CD4-positive, alpha-beta T cell treated with Interleukin-17A for 1 hour (primary cell): ENCODE measurements at places on chromosomes 4 and X.

- no peak for DNase-seq
These were observed 196.6 kb downstream of the ASB9 start for GRCh38 chrX:15073313-15073712.

- DNase-seq, result no peak
These were observed 284.0 kb downstream of the BCOR start for GRCh38 chrX:39813631-39814277.

GRCh38 chr4:171639540-171639939 lies 173.7 kb upstream of the GALNTL6 start:
- DNase-seq, result no peak

DNA sequence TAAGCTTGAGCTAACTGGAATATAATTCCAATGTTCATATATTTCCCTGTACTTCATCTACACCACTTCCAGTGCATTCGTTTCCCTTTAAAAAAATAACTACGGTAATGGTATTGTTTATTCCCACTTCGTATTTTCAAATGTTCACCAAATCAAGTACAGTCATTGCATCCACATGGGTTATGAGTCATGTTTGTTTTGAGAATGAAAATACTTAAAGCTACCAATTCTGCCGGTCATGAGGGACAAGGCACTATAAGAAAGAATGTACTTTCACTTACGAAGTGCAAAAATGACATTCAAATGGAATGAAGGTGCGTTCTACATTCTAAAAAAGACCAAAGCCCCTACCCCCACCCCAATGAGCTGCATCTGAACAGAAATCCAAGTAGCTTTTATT lies 174.4 kb upstream of the FGF13 start:
- DNase-seq, result no peak

DNA sequence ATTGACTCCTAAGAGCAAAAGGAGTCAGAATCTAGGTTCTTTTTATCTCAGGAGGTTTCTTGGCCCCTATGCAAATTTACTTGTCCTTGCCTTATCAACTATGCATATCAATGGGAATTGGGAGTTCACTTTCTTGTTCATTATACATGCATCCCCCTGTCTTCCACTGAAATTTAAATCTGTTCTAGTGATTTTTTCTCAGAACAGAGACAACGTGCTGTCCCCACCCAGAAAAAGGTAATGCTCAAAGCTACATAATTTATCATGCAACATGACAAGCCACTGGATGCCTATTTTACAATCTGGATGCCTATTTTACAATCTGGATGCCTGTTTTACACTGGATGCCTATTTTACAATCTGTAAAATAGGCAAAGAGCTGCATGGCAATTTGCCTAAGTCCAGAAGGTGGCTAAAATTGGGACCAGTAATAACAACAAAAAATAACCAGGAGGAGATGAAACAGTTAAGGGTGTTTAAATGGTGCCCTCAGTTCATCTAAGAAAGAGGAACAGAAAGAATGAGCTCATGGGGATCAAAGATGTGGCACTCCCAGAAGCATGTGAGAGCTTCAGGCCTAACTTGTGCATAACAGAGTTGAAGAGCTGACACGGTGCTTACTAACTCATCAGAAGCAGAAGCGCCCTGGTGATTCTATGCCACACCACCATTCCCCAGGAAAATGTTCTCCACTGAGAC lies 537.8 kb upstream of the BOD1L1 start:
- DNase-seq, result no peak

GRCh38 chr4:162059656-162060055 lies 104.1 kb downstream of the FSTL5 start:
- DNase-seq, result no peak

DNA sequence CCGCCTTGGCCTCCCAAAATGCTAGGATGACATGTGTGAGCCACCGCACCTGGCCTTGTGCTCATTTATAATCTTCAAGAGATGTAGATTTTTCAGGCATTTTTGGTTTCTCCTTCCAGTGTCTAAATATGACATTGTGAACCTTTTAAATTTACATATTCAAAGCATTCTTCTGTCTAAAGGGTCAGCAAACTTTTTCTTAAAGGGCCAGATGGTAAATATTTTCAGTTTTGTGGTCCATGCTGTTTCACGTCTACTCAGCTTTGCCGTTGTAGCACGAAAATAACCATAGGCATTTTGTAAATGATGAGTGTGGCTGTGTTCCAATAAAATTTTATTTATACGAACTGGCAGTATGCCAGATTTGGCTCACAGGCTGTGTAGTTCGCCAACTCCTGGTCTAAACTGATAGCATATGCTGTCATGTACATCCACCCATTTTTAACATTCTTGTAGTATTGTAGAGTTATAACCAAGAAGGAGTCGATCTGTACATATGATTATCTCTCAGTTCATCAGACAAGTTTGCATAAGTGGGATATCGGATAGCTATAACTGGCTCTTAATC lies 12.7 kb upstream of the GCNA start:
- DNase-seq, result no peak

DNA sequence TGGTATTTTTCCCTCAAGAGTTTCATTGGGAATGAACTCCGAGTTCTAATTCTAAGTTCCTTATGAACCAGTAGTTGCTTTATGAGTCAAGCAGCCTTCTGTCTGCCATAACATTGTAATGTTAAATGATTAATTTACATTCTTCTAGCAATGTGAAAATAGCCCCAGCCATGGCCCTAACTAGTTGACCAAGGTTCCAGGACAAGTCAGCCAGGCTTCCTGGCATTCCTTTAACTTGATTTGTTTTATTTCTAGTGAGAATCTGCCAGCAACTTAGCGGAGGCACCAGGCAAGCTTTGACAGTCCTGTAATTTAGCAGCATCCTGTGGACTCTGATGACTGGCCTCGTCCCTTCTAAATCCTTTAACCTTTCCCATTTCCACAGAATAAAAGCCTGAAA lies 69.0 kb downstream of the GLRA2 start:
- DNase-seq, result no peak

DNA sequence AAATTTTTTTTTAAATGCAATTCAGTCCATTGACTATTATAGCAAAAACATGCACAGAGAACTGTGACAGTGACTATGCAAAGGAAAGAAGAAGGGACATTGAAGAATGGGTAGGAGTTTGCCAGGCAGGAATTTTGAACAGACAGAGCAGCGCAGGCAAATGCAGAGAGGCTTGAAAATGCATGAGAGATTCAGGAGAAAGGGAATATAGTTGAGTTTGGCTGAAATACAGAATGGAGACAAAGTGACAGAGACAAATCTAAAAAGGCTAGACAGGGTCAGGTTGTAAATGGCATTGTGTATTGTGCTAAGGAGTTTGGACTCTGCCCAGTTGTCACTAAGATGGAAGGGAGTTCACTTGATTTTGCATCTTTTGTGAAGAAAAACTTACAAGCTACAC lies 42.4 kb upstream of the IL21 start:
- DNase-seq, result no peak

GRCh38 chrX:12548746-12549145 lies 242.5 kb upstream of the PRPS2 start:
- DNase-seq, result no peak

- no peak for DNase-seq
These were observed 164.6 kb downstream of the MID1IP1 start for GRCh38 chrX:38965888-38966287.

GRCh38 chr4:169103966-169104412 lies 93.9 kb upstream of the CBR4 start:
- no peak for DNase-seq

DNA sequence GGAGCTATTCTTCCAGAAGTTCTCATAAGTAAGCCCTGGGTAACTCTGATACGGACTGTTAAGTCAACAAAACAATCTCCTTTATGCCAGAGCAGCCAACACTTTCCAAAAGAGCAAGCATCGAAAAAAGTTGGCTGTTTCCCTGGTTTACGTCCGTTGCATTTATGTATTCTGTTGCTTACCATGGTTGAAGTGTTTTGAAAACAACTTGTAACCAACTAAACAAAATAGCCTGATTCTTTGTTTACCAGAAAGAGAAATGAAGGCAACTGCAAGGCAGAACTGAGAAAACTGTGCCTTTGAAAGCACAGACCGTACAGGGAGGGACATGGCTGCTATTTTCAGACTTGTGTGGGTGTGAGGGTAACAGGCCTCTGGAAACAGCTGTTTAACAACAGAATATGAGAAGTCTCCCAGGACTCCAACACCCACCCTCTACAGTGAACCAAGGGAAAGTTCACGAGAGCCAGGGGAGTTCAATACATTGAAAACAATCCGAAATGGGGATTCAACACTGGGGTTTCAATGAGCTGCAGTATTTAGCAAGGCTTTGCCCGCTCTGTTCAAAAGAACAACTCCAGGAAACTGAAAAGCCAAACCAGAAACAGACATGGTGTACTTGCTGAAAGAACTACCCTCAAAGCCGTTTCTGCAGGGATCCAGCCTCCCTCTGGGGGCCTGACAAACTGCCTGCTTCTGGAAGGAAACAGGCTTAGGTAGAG lies 95.8 kb upstream of the EGFL6 start:
- peak; percentile 30 for DNase-seq

DNA sequence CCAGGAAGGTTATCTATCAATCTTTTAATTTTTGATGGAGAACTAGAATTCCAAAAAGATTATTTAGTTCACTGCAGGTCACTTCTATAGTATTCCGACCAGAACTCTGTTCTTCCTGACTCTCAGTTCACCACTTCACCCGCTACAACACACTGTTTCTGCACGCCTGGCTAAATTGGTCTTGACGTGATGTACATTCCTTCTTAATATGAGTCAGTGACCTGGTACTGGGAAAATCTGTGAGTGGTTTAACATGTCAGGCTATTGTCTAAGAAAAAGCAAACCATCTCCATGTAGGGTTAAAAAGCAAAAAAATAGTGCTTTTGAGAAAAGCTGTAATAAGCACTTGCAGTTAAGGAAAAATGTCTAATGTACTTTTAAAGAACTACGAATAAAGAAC lies 120.4 kb downstream of the NDST3 start:
- no peak for DNase-seq

- no peak for DNase-seq
These were observed 67.6 kb upstream of the CTSO start for GRCh38 chr4:156021298-156021697.

DNA sequence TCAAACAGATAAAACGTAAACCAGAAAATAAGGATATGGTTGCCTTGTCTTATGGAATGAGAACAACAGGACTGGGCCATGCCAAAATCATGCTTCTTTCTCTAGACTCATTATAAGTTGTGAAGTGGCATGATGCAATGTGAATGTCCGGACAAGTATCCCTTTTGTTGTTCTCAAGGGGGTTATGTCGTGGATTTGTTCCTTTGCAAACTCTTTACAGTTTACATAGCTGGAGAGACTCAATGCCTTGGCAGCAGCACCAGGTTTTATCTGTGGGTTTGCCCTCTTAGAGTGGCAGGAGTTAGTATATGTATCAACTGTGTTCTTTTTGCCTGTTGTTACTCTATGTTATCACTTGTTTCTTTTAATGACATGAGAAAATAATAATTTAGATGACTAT lies 41.4 kb downstream of the SPRY1 start:
- DNase-seq, result no peak

GRCh38 chrX:39766855-39767254 lies 330.9 kb downstream of the BCOR start:
- DNase-seq, result no peak

DNA sequence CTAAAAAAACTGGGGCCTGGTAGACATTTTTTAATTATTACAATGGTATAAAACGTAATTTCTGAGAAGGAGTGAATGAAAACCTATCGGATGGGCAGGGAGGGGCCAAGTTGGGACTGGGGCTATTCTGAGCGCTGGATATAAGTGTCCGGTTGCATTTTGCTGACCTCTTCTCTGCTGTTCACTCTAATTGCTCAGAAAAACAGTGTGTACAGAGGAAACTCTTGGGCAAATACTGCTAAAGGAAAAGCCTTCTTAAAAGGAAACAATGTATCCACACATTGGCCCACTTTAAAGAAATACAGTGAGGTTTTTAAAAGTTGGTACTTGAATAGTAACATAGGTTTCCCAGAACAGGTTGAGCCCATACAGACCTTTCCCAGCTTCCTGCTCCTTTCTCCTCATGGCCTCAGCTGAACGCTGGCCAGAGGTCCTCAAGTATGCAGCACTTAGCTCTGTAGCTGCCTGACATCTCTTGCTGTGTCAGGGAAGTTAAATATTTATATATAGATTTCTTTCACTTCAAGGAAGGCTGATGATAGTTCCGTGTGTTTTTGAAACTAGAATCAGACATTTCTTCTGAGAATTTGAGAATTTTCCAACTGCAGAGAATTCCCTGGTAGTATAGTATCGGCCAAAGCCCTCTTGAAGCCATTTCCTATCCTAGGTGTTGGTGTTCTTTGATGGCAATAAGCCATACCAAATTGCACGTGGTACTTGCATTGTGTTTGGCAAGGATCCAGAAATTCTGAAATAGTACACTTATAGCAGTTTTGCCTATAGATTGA lies 97.1 kb upstream of the SLC4A4 start:
- no peak for DNase-seq

DNA sequence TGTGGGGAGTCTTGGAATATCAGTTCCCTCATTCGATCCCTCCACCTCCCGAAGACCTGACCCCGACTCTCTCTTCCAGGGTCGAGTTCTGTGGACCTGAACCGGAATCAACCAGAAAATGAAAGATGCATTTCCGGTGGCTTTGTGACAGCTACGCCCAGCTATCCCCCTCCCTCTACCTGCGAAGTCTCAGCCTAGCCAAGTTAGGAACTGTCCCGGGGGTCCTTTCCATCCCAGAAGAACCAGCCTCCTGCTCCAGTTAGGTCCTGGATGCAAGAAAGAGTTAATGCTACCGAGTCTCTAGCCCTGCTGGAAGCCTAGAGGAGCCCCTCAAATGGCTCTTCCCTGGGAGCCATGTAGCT lies 13.4 kb upstream of the ETDC start:
- no peak for DNase-seq

DNA sequence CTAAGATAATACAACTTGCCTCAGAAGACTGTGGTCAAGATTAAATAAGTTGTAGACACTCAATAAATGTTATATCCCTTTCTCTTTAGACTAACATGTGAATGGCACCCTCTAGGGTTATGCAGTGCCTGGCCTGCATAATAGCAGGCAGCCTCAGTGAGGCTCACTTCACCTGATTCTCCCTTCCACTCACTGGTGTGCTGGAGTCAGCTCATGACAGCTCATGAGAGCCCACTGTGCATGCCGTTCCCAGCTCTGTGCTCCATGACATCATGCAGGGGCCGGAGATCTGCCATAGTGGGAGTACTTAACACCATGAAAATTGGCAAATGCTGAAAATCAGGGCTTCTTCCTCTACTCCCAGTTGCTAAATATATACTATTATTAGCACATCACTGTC lies 64.5 kb downstream of the TEC start:
- DNase-seq, result no peak

- DNase-seq, result no peak
These were observed 376 bp downstream of the ABCG2 start for GRCh38 chr4:88158038-88158488.

DNA sequence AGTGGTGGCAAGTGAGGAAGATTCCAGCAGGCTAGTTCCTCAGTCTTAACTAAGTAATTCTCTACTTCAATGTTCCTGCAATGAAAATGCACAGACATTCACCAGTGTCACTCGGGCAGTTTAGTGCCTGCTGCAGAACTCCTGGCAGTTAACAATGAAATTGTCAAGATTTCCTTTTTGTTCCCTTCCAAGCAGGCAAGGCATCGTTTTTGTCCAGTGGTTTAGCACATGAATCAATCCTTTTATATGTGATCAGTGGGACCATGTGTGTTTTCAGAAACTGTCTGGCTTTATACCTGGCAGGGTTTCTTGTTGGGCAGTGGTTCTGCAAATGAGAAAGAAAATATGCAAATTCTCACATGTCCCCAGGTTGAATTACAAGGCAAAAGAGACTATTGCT lies 122.2 kb downstream of the GBA3 start:
- DNase-seq, result no peak

GRCh38 chrX:33183361-33183760 lies 28.0 kb downstream of the DMD start:
- no peak for DNase-seq
